Brain microvascular endothelial cell (primary cell): ENCODE measurements at places on chromosomes 6 and 20.

GRCh38 chr20:1734269-1734858 is 76.8 kb upstream of the SIRPG start:
- DNase-seq, result peak; percentile 4

DNA sequence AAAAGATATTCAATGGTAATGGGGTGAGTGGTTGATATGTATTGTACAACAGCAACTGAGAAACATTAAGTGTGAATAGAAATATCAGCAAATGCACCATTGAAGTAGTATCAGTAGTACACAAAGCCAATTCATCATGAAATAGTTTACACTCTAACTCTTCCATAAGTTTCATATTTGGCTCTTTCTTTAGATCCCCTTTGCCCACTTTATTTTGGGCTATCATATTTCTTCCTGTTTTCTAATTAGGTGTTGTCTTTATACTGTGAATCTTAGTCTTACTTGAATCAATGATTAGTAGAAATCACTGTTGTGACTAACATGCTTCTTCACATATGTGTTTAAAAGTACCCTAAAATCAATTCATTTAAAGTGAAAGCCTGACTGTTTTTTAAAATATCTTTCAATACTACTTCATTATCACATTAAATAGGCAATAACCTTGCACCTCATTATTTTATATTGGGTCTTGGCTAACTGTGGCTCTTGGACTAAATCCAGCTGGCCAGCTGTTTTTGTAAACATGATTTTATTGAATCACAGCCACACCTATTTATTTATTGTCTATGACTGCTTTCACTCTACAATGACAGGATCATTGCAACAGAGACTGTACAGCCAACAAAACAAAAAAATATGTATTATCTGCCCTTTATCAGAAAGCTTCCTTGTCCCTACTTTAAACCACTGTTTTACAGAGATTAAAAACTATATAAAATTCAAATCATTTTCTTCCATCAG is 38.9 kb downstream of the EYS start:
- DNase-seq, result no peak

DNA sequence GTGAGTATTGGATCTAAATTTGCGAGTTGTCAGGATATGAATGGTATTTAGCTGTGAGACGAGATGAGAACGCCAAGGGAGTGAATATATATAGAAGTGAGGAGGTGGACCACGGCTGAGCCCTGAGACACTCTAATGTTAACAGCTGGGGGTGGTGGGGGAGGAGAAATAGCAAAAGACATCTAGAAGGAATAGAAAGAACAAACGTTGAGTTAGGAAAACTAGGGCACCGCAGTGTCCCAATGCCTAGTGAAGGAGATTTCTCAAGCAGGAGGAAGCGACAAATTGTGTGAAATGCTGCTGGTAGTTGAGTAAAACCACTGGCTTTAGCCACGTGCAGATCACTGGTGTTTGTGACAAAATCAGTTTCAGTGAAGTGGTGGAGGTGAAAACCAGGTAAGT is 56.9 kb downstream of the CD164 start:
- no peak for DNase-seq

DNA sequence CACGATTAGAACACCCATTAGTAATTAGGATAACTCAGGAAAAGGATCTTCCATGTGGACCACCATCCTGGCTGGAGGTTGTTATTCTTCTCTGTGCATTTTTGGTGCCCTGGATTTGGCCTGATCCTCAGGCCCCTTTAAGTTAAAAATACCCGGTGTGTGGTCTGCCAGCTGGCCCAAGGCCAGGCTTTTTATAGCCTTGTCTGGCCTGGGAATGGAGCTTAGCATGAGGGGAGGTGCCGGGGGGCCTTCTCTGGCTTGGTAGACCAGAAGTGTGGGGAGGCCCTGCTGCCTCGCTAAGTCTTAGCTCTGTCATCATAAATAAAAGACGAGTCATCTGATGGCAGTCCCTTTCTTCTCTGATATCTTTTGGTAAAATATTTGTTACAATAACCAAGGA is 71.4 kb downstream of the ARID1B start:
- DNase-seq, result no peak

- no peak for DNase-seq
Observed at GRCh38 chr6:153085239-153085638, 45.8 kb downstream of the RGS17 start.

- DNase-seq, result no peak
Observed at GRCh38 chr6:19602434-19603013, 234.6 kb upstream of the ID4 start.

- no peak for DNase-seq
Observed at GRCh38 chr6:3526962-3527650, 70.3 kb upstream of the SLC22A23 start.
